ENCODE measurements at places on chromosomes 1 and 21. TPM values are rescaled to one million over a fixed set of nuclear protein-coding genes. Genes with fewer than 3 reads are reported as not detected.

The CASQ2 gene
- total RNA-seq = 0.53 TPM

The LCE1E gene
- not detected for total RNA-seq

The OR2T35 gene
- not detected for total RNA-seq

The ZFP69B gene
- 0.57 TPM for total RNA-seq

- H3K4me3 ChIP-seq = no peak overlapping the region
- no peaks in the 10 kb centered on the region for H3K36me3 ChIP-seq
- H3K4me1 ChIP-seq = no peaks in the 10 kb centered on the region
- no peak for DNase-seq
- no peak overlapping the region for H3K27ac ChIP-seq
Observed at GRCh38 chr1:107993920-107994319, 28.9 kb upstream of the VAV3 start.

GRCh38 chr1:30855686-30856259, 52.8 kb downstream of the SDC3 start:
- no peaks in the 10 kb centered on the region for H3K27me3 ChIP-seq
- no peaks in the 10 kb centered on the region for H3K4me1 ChIP-seq
- peak overlapping the region; percentile 14 for H3K27ac ChIP-seq
- H3K36me3 ChIP-seq = no peaks in the 10 kb centered on the region
- DNase-seq = no peak
- H3K4me3 ChIP-seq = no peak overlapping the region

- H3K36me3 ChIP-seq = no peaks in the 10 kb centered on the region
- no peaks in the 10 kb centered on the region for H3K4me1 ChIP-seq
- H3K27ac ChIP-seq = no peak overlapping the region
- H3K4me3 ChIP-seq = no peak overlapping the region
- peaks cover 3% of the 10 kb centered on the region for H3K27me3 ChIP-seq
Observed at GRCh38 chr1:4261327-4261726, 361.3 kb upstream of the C1orf174 start.

DNA sequence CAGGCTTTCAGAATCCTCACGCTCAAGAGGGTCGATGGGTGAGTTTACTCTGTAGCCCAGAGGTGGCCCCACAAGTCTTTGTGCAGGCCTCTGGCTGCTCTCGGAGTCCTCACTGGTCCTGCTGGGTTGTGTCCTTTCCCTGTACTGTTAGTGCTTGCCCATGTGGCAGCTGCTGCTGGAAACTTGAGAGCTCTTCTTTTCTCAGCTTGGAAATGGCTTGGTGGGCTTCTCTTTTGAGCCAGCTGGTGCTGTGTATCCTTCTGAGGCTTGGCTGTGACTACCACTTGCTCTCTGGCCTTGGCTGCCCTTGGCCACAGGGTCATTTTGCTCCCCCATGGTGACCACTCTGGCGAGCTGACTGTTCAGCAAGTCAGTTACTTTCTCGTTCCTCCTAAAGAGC, 82.2 kb upstream of the LMO4 start:
- H3K36me3 ChIP-seq = no peaks in the 10 kb centered on the region
- no peaks in the 10 kb centered on the region for H3K4me1 ChIP-seq
- no peaks in the 10 kb centered on the region for H3K27me3 ChIP-seq
- no peak overlapping the region for H3K27ac ChIP-seq
- no peak for DNase-seq
- no peak overlapping the region for H3K4me3 ChIP-seq

GRCh38 chr21:31667132-31667531, 7.6 kb downstream of the SOD1 start:
- H3K36me3 ChIP-seq = peaks cover 92% of the 10 kb centered on the region
- H3K27me3 ChIP-seq = no peaks in the 10 kb centered on the region
- H3K27ac ChIP-seq = peak overlapping the region; percentile 42
- peaks cover 6% of the 10 kb centered on the region for H3K4me1 ChIP-seq

GRCh38 chr1:31830065-31830464, 14.2 kb upstream of the SPOCD1 start:
- no peaks in the 10 kb centered on the region for H3K27me3 ChIP-seq
- H3K4me3 ChIP-seq = no peak overlapping the region
- no peak overlapping the region for H3K27ac ChIP-seq
- H3K36me3 ChIP-seq = no peaks in the 10 kb centered on the region
- H3K4me1 ChIP-seq = no peaks in the 10 kb centered on the region
- no peak for DNase-seq

DNA sequence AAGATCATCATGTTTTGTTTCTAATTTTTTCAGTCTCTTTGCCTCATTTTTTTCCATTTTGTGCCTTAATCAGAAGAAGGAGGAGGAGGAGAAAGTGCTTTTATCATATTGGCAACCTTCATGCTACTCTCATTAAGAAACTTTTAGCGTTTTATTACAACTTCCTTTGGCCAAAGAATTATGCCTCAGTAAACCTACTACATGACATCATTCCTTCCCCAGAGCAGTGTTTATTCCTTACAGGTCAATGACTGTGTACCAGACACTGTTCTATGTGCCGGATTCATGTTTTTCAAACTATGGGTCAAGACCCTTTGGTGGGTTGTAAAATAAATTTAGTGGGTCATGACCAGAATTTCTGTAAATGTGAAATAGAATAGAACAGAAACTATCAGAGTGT, 110.4 kb downstream of the SLC30A10 start:
- no peak overlapping the region for H3K27ac ChIP-seq
- H3K36me3 ChIP-seq = no peaks in the 10 kb centered on the region
- H3K27me3 ChIP-seq = peaks cover 14% of the 10 kb centered on the region
- H3K4me3 ChIP-seq = no peak overlapping the region
- no peaks in the 10 kb centered on the region for H3K4me1 ChIP-seq
- DNase-seq = no peak

- no peaks in the 10 kb centered on the region for H3K27me3 ChIP-seq
- no peaks in the 10 kb centered on the region for H3K36me3 ChIP-seq
- H3K4me1 ChIP-seq = no peaks in the 10 kb centered on the region
- H3K27ac ChIP-seq = no peak overlapping the region
Observed at GRCh38 chr1:147509786-147510395, 31.4 kb upstream of the BCL9 start.

GRCh38 chr1:173364827-173365226, 112.3 kb upstream of the PRDX6 start:
- no peaks in the 10 kb centered on the region for H3K4me1 ChIP-seq
- H3K27ac ChIP-seq = no peak overlapping the region
- H3K4me3 ChIP-seq = no peak overlapping the region

- no peak overlapping the region for H3K27ac ChIP-seq
- DNase-seq = no peak
- no peaks in the 10 kb centered on the region for H3K36me3 ChIP-seq
- H3K4me3 ChIP-seq = peak overlapping the region; percentile 87
Observed at GRCh38 chr1:99851850-99852454, 1.8 kb downstream of the AGL start.

DNA sequence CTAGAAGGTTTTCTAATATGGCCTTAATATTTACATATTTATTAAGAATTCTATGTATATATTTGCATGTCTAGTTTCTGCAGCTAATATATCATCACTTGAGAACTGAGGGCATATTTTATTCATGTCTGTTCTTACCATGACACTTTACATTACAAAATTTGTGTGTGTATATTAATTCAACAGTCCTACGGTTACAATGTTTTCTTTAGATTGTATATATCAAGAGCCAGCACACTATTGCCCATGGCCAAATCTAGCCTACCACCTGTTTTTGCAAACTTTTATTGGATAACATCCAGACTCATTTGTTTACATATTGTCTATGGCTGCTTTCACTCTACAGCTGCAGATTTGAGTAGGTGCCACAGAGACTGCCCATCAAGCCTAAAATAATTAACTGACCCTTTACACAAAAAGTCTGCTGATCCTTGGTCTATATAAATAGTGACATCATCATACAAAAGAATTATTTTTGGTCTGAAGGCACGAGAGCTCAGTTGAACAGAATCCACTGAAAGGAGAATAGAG, 577.4 kb upstream of the PBX1 start:
- H3K36me3 ChIP-seq = no peaks in the 10 kb centered on the region
- H3K4me3 ChIP-seq = no peak overlapping the region
- no peak overlapping the region for H3K27ac ChIP-seq
- H3K4me1 ChIP-seq = no peaks in the 10 kb centered on the region
- DNase-seq = no peak

GRCh38 chr1:147252540-147252939, 10.1 kb downstream of the CHD1L start:
- H3K4me1 ChIP-seq = no peaks in the 10 kb centered on the region
- H3K4me3 ChIP-seq = no peak overlapping the region
- H3K36me3 ChIP-seq = no peaks in the 10 kb centered on the region
- H3K27me3 ChIP-seq = no peaks in the 10 kb centered on the region

- no peak for DNase-seq
- peak overlapping the region; percentile 52 for H3K4me3 ChIP-seq
- peaks cover 74% of the 10 kb centered on the region for H3K4me1 ChIP-seq
- H3K27ac ChIP-seq = peak overlapping the region; percentile 73
- H3K36me3 ChIP-seq = no peaks in the 10 kb centered on the region
Observed at GRCh38 chr1:64505944-64506655, 36.2 kb downstream of the CACHD1 start.

DNA sequence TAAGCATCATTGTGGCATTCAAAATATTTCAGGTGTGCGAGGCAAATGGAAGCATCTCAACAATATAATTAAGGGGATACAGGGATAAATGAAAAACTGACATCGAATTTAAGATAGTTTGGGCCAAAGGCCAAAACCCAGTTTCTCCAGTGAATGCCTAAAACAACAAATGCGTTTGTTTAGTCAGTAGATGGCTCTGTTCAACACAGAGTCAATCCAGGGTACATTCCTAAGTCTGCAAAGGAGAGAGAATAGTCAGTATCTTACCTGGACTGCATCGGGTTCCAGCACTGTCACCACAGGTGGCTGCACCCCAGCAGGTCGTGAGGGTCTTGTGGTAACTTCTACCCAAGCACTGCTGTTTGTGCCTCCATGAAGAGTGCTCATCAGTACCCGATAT, 321.1 kb downstream of the KCTD3 start:
- no peaks in the 10 kb centered on the region for H3K27me3 ChIP-seq
- no peak for DNase-seq
- no peak overlapping the region for H3K4me3 ChIP-seq
- no peaks in the 10 kb centered on the region for H3K36me3 ChIP-seq

Data from esophagus squamous epithelium (tissue), 5 donors.